ENCODE measurements at places on chromosomes 4 and X.

DNA sequence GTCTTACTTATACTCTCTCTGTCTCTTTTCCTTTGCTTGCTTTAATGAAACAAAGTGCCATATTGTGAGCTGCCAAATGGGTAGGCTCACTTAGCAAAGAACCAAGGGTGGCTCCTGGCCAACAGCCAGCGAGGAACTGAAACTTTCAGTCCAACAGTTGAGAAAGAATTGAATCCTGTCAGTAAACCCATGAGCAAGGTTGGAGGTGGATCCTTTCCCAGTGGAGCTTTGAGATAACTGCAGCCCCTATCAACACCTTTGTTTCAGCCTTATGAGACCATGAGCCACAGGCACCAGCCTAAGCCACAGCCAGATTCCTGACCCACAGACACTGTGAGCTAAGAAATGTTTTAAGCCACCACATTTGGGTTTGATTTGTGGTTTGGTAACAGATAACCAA is 362.2 kb downstream of the PDGFC start:
- no peak for DNase-seq

- no peak for DNase-seq
These were observed 14.1 kb downstream of the DKC1 start for GRCh38 chrX:154776753-154777152.

GRCh38 chr4:57249083-57249482 is 138.9 kb upstream of the IGFBP7 start:
- no peak for DNase-seq

- DNase-seq, result peak; percentile 38
These were observed 11.7 kb upstream of the GAGE10 start for GRCh38 chrX:49291615-49292337.

DNA sequence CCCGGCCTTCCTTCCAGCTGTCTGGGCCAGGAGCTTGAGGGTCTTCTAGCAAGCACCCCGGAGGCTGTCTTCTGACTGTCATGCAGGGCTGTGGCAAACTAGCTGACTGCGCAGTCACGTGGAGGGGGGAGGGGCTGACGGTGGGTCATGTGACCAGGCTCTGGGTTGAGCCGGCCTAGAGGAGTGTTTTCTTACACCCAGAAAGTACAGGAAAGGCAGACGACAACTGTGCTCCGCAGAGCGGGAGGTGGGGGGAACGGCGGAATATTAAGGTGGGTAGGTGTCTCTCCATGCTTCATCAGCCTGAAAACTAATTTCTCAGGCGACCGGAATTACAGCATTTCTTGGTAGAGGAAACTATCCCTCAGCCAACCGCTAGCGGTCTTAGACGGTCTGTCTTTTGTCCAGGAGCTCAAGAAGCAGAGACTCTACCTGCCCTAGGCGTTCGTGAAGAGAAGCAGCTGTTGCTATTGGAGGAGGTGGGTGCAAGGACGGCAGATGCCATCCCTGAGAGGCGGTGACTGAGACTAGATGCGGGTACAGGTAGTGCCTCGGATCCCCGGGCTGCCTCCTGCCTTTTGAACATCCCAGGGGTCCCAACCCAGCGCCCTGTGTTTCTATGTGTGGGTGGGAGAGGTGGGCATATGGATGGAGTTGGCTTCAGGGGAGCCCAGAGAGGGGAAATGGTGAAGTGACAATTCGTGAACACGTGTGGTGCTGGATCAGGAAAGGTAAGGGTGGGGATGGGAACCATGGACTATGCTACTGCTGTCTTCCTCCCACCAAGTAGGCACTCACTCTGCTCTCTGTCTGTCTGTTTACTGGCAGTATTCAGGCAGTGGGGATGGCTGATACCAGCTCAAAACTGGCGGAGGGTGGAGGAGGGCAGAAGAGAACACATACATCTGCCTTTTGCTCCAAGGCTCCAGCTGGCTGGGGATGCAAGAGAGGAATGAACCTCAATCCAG is 8.8 kb downstream of the GPRASP1 start:
- DNase-seq, result peak; percentile 67

DNA sequence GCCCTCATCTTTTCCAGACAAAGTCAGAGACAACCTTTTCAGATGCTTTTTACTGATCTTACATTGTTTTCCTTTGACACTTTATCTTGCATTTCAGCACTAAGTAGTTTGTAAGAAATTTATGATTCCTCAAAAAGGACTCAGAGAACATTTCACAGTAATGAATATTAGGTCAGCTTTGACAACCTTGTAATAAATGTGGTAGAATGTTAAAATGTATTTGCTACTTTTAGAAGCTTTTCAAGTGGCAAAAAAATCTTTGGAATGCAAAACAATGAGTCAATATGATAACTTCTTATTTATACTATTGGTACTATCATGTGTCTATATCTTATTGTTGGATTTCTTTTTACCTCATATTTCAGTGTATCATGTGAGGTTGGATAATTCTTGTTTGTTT is 146.2 kb upstream of the FAT4 start:
- no peak for DNase-seq

Data from activated T-helper 1 cell treated with Interleukin-2 at 50 U/mL for 16 hours (primary cell).